ENCODE measurements at places on chromosomes 1 and 21.

DNA sequence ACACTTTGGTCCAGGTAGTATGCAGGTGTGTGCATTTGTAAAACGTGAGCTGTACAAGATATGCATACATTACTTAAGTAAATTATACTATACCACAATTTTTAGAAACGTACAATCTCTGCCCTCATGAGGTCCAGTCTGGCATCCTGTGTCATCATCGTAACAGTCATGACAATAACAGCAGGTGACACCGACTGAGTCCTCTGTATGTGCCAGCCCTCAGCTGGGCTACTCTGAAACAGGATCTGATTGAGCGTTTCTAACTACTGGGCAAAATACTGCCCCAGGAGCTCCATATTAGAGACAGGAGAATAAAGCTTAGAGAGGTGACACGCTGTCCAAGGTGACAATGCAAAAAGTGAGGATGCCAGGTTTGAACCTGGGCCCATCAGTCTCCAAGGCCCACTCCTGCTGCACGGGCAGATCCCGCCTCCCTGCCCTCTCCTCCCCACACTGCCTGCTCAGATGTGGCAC, 47.2 kb upstream of the ECE1 start:
- DNase-seq = no peak

- no peak for DNase-seq
These were observed 29.7 kb downstream of the UBE2T start for GRCh38 chr1:202311875-202312635.

GRCh38 chr1:70227439-70227838, 6.3 kb downstream of the SRSF11 start:
- DNase-seq = no peak

GRCh38 chr1:173827611-173828010, 2.9 kb upstream of the CENPL start:
- DNase-seq = no peak

- DNase-seq = no peak
These were observed 322.7 kb upstream of the DUSP10 start for GRCh38 chr1:222064388-222065211.

GRCh38 chr1:177219554-177220458, 49.0 kb downstream of the BRINP2 start:
- DNase-seq = no peak

- no peak for DNase-seq
These were observed 120.2 kb downstream of the DMRTB1 start for GRCh38 chr1:53579221-53580008.

GRCh38 chr1:101379950-101380349, 143.1 kb downstream of the S1PR1 start:
- DNase-seq = no peak

DNA sequence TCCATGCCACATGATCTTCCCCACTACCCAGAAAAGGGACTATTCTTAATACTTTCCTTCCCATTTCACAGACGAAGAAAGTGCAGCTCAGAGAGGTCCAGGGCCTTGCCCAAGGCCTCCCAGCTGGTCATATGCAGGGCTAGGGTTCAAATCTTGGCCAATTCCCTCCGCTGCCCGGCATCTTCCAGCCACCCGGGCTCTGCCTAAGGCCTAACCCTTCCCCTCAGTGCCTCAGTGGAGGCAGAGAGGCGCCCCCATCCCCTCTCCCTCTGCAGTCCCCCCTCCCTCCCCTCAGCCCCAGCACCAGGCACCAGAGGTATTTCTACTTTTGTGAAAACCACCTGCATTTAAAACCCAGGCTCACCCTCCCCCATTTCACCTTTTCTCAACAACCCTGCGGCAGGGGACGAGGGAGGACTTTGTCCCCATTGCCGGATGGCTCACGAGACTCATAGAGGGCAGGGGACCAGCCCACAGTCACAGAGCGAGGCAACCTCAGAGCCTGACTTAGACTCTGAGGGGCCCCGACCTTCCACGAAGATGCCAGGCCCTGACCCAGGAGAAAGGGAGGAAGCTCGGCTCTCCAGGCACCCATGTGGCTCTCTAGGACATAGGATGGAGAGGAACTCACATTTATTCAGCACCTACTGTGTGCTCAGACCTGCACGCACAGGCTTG, 12.3 kb downstream of the LAPTM5 start:
- DNase-seq = no peak

DNA sequence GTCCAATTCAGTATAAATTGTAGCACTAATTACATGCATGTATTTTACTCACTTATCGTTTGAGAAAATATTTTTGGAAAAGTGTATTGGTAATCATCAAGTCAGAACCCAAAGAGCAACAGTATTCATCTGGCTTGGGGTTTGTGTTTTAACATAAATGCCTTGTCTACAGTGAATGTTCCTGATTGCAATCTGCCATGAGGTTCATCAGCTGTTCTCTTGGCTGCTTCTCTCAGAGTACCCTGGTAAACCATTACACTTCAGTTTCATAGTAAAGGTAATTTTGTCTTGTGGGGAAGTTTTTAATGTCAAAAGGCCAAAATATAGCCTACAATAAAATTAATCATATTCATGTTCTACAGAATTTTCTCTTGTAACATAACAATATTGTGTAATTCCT, 150.3 kb downstream of the IFI44 start:
- DNase-seq = no peak

DNA sequence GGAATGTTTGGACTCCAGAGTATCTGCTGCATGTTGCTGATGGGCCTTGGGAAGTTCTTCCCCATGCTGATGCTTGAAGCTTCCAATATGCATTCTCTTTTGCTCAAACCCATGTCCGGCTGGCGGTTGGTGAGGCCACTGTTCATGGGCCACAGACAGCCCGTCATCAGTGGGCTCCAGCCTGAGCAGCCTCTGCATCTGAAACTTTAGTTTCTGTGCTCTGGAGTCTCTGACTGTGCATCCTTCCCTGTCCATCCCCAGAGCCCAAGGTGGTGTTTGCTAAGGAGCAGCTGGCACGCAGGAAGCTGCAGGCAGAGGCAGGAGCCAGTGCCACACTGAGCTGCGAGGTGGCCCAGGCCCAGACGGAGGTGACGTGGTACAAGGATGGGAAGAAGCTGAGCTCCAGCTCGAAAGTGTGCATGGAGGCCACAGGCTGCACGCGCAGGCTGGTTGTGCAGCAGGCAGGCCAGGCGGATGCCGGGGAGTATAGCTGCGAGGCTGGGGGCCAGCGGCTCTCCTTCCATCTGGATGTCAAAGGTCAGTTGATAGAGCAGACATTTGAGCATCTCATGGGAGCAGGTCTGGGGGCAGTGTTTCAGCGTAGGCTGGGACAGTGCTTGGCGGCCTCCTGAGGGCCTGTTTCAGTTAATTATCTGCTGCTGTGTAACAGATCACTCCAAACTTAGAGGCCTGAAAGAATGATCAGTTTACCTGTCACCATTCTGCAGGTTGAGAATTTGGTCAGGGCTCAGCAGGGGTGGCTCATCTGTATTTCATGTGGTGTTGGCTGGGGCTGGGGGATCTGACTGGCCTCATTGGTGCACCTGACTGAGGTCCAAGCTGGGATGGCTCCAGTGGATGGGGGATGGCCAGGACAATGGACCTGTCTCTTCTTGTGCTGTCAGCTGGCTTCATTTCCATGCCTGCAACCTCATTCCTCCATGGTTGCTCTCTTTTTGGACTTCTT, 16.6 kb downstream of the OBSCN start:
- DNase-seq = no peak

DNA sequence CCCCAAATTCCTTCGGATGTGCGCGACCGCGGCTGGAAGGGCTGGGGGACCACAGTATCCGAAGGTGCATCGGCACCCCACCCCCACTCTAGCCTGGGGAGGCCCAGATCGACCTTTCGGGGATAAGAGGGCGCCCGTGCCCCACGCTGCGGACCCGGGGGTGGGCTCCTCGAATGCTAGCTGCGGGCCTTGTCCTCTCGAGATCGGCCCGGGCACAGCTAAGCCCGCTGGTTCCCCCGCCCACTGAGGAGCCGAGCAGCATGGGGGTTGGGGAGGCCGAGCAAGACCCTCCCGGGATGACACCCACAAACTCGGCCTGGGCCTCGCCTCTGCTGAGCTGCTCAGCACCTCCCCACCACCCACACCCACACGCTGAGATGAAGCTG, 653 bp upstream of the IFFO2 start:
- DNase-seq = peak; percentile 87

- no peak for DNase-seq
These were observed 225.7 kb downstream of the SIPA1L2 start for GRCh38 chr1:232404227-232404626.
